Prostate gland (tissue), 2 donors: ENCODE measurements at places on chromosomes 6 and 20.

DNA sequence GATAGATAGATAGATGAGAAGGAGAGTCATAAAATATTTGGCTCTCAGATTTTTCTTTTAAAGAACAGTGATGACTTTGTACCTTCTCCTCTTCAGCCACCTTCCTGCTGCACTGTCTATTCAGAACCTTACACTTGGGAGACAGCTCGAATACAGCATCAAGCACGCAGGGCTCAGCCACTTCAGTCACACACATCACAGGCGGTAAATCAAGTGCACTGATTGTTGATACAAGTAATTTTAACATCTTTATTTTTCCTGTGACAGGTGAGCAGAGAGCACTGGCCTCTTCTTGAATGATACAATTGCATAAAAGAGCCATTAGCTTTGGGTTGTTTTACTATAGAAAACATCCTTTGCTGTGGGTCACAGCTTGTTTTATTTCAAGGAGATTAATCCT is 1118.5 kb upstream of the EYS start:
- DNase-seq, result no peak

- DNase-seq, result no peak
Measured at GRCh38 chr6:14770572-14770971, 475.3 kb upstream of the JARID2 start.

DNA sequence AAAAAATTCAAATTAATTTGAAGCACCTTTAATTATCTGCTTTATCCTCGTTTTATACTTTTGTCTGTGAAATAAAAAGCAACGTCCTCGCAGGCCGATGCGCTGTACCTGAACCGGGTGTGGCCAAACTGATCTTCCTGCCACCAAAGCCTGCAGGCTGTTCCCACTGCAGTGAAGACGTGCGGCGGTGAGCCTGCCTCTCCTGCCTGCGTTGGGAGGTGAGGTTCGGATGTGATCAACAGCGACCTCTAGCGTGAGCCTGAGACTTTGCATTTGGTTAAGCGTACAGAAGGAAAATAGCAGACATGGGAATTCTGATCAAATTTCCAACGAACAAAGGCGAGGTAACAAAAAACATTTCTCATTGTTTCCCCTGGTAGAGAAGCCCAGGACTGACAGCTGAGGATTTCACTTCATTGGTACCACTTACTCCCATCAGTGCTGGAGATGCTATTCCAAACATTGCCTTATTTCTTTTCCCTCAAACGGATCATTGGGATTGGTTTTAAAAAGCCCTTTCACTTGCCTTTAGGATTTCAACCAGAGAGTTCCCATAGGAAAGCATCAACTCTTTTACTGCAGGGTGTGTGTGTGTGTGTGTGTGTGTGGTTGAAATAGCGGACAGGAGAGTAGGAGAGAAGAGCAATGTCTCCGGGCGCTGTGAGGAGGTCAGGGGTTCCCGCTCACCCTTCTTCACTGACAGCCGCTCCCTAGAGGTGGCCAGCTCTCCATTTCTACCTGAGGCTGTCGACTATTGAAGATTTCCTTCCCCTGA is 56.6 kb upstream of the CCN6 start:
- DNase-seq, result peak; percentile 75

DNA sequence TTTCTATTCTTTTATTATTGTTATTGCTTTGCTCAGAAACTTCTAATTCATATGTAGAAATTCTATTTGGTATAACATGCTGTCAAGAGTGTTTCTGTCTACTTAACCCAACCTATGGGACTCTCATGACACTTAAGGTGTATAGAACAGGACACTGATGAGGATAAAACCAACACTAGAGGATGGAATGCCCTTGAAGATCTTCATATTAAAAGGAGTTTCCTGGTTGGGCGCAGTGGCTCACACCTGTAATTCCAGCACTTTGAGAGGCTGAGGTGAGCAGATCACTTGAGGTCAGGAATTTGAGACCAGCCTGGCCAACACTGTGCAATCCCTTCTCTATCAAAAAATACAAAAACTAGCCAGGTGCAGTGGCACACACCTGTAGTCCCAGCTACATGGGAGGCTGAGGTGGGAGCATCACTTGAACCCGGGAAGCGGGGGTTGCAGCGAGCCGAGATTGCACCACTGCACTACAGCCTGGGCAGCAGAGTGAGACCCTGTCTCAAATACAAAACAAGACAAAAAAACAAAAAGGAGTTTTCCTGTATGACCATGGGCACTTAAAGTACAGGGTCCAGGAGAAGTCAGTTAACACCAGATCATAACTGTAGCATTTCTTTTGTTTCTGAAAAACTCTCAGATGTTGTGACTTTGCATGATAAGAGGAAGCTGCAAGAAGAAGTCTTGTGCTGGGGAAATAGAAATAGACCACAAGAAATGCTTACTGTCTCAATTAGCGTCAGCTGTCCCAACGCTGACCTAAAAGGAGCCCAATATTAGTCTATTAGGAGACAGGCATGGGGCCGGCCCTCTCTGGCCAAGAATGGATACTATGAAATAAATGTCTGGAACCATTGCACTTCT is 38.9 kb upstream of the CD2AP start:
- no peak for DNase-seq

DNA sequence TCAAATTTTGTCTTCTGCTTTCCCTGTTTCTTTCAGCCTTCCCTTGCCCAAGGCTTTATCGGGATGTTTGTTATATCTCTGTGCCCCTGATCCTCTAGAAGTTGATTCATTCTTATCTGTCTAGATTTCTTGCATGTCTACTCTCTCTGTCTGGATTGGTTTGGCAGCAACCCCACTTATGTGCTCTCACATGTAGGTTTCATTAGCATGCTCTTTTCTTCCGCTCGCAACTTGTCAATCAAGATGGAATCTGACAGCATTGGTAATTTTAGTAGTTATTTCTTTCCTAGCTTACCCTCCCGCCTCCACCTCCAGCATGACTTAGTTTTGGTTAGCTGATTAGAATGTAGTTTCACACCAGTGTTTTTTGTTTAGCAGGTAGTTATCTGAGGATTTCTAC is 39.3 kb downstream of the LRRC1 start:
- DNase-seq, result no peak

DNA sequence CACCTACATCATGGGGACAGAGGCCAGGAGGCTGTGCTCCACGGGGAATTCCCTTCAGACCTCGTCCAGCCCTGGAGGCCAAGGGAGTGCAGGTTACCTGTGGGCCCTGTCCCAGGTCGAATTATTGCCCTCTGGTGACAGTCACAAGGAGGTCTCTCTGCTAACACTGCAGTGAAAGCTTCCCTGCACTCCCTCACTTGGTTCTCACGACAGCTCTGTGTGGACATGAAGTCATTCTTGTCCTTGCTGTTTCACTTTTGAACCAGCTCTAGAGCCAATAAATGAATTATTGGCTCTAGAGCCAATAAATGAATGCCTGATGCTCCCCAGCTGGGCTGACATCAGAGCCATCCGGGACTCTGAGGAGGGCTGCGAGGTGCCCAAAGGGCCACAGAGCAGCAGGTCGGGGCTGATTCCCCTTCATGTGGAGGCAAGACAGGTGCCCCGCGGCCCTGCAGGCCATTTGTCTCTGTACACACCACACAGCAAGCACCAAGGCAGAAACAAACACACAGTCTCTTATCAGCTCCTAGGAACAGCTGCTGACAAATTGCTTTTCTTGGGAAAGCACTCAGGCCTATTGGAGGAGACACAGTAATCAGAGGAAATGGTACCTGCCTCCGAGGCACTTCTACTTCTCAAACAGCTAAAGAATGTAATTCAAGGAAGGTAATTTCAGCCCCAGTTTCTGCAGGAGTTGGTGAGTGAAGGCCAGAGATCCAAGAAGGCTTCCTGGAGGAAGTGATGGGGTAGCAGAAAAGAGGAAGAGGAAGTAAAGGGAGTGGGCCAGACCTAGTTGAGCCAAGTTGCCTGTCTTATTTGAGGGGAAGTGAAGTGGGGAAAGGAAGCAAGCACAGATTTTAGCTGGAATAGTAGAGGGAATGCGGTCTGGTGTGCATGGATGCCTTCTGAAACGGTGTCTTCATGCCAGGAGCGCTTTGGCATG is 27.5 kb upstream of the TBXT start:
- no peak for DNase-seq

GRCh38 chr6:7904654-7905319 is 5.8 kb downstream of the TXNDC5 start:
- no peak for DNase-seq

GRCh38 chr6:169589699-169590257 is 112.1 kb downstream of the WDR27 start:
- DNase-seq, result no peak

DNA sequence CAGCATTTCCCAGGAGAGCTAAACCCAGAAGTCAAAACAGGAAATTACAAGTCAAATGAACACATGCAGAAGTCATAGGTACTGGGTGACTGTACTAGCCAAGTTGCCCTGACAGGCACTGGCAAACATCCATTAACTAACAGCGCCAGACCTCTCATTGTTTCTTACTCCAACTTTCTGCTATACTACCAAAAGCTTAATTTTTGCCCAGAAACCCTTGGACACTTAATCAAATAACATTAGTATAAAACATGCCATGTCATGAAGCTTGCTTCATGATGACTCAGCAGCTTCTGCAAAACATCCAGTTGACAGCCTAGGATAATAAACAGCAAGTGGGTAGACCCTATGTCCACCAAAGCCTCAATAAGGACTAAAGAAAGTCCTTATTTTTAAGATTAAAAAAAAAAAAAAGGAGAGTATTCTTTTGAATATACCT is 3.5 kb downstream of the NUP153 start:
- DNase-seq, result no peak

DNA sequence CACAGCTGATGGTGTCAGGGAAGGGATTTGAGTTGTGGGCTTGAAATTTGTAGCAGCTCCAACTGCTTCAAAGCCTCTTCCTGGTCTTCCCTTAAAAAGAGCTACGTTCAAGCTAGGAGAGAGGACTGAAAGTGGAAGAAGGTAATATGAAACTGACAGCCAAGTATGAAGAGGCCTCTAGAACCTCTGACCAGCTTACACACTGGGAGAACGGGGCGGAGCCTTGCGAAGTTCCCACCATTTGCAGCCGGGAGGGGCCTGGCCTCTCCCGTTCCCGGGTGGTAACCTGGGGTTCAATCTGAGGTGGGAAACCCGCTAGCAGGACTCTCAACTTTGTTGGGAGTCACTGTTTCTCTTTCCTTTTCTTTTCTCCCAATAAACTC is 97.8 kb upstream of the PDE10A start:
- DNase-seq, result no peak

DNA sequence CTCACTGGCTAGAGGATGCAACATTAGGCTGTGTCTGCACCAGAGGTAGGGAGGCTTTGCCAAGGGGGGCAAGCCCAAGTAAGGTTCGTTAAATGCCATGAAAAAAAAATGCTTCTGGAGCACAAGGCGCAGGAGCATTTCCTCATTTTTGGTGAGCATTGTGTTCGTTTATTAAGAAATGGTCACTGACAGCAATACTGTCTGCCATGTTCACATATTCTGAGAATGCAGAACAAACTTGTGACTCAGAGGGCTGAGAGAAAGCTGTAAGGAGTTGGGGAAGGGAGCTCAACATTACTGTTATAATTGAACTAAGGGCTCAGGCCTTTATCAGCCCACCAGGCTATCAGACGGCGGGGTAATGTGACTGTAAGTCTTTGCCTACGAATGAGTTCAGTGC is 465.4 kb upstream of the BTBD3 start:
- DNase-seq, result no peak

DNA sequence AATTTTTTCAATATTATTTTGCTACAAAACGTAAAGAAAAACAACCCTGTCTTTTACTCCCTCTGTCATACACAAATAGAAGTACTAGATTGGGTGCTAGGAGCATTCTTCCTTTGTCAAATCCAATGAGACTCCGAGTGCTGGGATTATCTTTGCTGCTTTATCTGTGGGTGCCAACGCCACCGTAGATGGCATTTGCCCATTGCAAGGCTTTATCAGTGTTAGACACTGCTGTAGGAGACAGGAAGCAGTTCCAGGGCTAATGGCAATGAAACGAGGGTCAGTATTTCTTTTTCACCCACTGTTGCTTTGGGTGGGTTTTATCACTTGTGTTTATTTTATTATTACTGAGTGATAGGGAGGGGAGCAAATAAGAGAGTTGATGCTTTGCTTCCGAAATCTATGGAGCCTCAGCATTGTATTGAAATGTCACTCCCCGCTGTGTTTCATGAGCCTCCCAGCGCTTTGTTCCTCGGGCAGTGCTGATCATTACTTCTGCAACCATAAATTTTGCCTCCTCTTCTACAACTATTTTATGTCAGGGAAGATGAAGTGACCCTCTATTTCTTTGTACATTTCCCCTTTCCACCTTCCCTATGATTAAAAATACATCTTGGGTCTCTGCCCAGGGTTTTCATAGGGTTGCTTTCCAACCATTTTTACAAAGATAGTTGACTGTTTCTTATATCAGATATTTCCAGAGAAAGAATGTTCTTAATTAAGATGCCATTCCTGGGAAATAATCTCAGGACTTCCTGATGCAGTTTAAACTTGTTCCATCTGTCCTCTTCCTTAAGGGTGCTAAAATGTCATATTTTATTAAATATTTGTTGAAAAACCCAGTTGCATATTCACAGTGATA is 86.7 kb upstream of the LAMP5 start:
- DNase-seq, result no peak

GRCh38 chr20:56952258-56953047 is 314.0 kb downstream of the BMP7 start:
- no peak for DNase-seq

DNA sequence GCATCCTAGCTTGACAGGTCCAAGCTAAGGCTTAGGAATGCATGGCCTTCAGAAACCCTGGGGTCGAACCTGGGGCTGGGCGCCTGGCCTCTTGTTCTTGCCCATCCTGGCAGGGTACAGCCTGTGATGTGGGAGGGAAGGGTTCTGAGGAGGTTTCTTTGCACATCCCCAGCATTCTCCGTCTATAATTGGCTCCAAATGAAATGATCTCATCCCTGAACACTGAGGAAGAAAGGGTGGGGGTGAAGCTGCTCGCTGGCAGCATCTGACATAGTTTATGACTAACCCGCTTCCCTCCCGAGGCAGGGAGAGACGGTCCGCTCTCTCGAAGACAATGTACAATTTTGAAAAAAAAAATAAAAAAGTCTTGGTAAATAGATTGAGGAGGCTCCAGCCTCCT is 67.1 kb upstream of the ZNFX1 start:
- DNase-seq, result peak; percentile 26

DNA sequence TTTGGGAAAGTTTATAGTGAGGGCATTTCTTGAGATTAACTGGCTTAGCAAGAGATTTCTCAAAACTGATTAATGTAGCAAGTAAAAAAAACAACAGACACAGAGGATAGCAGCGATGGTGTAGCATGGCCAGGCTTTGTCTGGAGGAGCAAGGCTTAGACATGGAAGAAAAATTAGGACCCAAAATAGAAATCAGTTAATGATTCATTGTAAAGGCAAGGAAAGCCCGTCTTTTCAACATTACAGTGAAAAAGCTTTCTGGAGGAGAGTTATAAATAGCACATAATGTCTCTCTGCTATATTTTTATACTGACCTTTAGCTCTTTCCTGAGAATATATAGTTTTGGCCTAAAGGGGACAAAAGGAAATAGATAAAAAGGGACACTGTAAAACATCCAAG is 45.1 kb downstream of the FNDC1 start:
- no peak for DNase-seq
